T-helper 17 cell (primary cell): ENCODE measurements at places on chromosomes 12 and 14.

DNA sequence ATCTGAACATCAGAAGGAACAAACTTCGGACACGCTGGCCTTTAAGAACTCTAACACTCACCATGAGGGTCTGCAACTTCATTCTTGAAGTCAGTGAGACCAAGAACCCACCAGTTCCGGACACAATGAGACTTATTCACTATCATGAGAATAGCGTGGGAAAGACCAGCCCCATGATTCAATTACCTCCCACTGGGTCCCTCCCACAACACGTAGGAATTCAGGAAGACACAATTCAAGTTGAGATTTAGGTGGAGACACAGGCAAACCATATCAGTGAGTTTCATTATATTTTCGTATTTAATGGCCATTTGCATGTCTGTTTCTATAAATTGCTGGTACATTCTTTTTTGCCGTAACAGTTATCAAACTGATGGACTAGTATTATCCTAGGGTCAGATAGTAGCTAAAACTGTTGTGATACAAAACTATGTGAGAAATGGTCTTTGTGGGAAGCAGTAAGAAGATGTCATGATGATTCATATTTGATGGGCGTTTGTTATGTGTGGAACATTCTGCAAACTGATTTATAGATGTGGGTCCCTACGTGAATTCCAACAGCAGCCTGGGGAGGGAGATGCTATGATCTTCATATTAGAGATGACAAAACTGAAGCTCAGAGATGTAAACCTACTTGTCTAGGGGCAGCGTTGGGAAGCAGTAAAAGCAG is 282.4 kb upstream of the TMEM132C start:
- DNase-seq: no peak

DNA sequence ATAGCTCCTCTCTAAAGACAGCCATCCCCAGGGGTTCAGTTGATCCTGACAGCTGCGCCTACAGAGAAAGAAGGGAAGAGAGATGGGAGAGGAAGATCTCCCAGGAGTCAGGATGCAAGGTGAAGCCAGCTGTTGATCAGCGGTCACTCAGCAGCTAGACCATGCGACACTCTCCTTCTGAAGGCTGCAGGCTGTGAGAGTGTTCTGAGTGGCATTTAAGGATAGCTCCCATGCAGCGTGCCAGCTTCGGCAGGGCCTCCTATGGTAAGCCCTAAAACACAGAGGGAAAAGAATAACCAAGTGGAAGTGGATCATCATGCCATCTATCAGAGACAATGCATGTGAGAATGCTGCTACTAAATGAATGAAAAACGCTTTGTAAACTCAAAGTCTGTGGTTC is 197.9 kb upstream of the NUDT4 start:
- DNase-seq: no peak

DNA sequence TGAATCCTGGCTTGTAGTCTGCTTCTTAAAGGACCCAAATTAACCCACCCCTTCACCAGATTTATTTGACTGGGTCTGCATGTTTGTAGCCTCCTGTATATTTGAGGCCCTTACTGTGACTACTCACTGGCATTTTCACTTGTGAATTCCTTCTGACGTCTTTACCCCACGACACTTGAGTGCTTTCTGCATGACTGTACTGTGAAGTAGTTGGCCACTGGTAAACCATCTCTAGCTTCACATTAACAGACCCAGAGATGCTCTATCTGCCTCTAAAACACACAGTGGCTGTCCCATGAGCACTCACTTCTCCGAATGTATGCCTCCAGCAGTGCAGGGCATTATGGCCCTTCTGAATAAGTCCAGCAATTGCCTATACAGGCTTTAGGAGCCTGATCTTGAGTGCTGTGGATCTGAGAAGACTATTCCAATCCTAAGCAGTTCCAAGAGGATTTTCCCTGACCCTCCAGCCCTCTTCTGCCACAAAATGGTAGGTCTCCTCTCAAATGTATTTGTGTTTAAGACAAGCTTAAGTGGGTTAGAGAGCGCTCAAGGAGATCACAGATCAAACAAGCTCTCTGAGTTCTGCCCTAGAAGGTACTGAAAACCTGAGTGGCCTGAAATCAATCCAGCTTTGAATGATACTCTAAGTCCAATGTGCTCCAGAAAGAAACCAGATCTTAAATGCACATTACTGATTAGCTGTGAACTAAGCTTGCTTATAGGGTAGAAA is 534.7 kb downstream of the RPS29 start:
- DNase-seq: no peak

GRCh38 chr12:153080-153746 is 60.7 kb downstream of the SLC6A12 start:
- DNase-seq: no peak

- no peak for DNase-seq
Measured at GRCh38 chr12:55664826-55665225, 28.1 kb downstream of the OR10P1 start.

DNA sequence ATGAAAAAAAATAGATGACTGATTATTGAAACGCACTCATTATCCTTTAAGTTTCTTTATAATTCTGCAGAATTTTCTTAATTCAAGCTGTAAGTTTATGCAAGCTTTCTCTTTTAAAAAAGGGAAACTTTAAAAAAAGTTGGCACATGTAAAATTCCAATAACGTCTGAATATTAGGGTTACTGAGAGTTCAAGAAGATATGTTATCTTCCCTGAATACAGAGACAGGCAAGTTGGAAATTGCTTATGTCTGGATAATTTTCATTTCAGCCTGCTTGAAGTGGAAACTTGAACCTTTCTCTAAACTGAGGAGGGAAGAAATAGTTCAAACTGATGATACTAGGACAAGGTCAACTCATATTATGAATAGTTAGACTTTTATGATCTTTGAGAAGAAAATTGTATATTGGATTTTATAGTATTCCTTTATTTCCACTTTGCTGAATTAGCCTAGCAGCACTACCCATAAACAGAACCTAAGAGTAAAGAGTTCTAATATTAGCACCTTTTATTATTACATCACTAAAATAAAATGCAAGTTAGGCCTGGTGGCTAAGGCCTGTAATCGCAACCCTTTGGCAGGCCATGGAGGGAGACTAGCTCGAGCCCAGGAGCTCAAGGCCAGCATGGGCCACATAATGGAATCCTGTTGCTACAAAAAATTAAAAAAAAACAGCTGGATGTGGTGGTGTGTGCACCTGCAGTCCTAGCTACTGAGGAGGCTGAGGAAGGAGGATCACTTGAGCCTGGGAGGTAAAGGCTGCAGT is 288.0 kb downstream of the TRHDE start:
- DNase-seq: no peak

DNA sequence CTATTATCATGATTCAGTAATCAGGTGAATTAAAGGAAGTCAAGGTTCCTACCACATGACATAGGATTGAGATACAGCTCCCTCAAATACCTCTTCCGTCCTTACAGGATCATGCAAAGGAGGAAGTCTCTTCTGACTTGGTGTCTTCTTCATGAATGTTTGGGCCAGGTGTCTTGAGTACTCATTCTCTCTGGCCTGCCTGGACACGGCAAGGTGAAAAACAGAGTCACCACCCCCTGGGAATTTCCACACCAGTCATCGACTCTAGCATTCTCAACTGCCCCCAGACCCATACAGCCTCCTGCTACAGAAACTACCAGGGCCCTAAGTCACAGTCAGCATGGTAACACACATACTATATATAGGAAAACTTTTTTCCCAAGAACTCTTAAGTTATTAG is 44.9 kb upstream of the LTBP2 start:
- DNase-seq: no peak

DNA sequence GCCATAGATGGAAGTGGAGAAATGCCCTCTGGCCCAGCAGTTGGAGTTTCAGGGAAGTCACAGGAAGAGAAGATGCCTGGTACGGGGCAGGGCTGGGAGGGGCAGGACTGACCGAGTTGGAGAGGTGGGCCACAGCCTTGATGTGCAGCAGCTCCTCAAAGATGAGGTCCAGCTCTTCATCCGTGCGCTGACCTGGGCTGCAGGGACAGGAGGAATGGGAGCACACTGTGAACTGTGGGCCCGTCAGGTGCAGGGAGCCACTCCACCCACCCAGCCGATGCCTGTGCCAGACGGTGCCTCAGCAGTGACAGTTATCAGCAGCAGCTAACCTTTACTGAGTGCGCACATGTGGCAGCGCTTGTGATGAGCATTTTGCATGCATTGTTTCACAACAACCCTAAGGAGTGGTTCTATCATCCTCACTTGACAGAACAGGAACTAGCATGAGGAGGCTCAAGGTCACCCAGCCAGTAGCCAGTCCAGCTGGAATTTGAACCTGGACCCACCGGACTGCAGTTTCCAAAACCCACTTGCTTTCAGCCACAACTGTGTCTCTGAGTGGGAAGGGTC is 8.4 kb downstream of the RAPGEF3 start:
- no peak for DNase-seq

DNA sequence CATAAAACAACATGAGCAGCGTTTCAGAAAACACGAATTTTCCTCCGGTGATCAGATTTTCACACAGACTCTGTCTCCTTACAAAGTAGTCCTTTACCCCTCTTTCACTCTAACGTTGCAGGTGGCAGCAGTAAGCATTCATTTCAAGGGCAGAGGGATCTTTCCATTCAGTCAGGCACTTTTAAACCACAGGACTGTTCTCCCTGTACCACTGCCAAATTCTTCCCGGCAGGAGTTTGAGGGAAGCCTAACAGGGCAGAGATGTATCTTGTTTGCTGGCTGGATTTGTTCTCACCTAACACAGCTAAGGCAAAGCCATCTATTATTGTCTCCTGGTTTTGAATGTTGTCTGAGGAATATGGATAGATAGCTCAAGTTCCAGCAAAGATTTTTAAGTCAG is 1187.3 kb upstream of the SEL1L start:
- no peak for DNase-seq

DNA sequence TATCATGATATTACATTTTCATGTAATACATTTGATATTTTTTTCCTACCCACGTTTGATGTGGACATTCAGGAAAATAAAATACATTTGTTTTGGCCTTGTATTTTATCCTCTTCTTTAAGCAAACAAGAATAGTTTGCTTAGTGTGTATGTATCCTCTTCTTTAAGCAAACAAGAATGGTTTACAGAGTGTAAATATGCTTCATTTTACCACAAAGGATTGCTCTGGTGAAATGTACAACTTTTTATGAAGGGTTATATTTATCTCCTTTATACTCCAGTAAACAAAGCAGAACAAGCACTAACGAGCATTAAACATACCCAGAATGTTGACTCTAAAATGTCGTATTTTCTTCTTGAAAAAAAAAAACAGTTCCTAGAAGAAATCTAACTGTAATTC is 244.7 kb downstream of the KCNH5 start:
- no peak for DNase-seq

DNA sequence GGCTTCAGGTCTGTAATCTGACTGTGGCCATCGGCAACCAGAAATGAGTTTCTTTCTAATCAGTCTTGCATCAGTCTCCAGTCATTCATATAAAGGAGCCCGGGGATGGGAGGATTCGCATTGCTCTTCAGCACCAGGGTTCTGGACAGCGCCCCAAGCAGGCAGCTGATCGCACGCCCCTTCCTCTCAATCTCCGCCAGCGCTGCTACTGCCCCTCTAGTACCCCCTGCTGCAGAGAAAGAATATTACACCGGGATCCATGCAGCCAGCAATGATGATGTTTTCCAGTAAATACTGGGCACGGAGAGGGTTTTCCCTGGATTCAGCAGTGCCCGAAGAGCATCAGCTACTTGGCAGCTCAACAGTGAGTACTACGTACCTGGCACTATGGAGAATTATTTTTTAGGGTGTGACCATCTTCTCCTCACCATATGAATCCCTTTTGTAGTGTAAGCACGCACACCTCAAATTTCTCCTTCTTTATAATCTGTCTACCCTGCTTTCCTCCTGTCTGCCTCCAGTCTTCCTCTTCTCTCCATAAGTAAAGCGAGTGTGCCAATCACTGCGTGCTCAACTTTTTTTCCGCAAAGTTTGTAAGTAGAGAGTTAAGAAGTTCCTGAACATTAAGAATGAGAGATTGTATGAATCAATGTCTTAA is at the start of gene TPH2:
Gene TPH2 (plus strand): TSS at position 118 of the 658 bp plus-strand sequence. CDS start 142 bp downstream, at position 260.
- DNase-seq: no peak

DNA sequence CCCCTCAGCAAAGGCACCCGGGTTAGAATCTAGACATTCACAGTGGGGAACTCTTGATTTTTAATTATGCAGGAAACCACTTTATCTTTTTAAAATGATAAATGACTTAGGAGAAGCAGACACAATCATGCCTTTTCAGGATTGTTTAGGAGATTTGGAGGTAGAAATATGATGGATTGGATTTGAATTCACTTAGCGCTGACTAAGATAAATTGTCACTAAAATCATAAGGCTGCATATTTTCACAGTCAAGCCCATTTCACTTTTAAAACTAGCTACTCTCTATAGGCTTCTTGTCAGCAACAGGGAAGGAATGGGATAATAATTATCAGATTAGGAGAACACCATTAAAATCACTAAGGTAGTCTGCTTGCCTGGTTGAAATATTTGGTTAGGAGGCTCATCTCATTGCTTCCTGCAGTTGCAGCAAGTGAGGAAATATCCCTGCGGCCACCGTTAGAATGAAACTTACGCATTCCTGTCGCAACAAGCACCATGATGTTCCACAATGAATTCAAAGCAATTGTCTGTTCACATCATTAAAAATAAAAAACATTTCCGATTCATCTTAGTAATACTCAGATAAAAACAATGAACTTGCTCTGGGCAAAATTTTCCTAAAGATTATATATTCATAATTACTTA is 31.9 kb downstream of the DACT1 start:
- DNase-seq: no peak

DNA sequence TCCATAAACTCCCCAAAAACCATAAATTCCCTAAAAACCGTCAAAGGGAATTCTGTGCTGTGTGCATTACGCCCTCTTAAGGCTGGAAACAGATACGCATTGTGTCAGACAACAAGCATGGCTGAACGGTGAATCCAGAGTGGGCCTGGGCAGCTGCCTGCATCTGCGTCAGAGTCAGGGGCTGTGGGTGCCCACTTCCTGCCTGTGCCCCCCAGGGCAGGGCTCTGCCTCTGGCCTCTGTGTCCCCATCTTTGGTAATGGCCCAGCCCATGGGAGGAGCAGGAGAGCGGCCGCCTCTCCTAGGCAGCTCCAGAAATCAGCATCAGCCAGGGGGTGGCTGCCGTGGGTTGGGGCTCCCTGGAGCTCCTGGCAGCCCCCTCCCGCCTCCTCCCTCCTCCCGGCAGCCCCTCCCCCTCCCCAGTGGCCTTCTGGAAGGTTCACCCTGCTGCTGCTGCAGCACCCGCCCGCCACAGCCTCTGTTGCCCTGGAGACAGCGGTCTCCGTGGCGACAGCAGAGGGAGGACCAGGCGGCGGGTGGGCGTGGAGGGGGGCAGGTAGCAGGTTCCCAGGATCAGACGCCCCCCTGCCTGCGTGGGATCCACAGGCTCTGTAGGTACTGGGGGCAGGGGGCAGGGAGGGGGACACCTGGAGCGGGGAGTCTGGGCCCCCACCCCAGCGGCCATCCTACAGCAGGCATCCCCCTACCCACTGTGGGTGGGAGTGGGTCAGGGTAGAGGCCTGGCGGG is 5.9 kb downstream of the MMP17 start:
- no peak for DNase-seq

DNA sequence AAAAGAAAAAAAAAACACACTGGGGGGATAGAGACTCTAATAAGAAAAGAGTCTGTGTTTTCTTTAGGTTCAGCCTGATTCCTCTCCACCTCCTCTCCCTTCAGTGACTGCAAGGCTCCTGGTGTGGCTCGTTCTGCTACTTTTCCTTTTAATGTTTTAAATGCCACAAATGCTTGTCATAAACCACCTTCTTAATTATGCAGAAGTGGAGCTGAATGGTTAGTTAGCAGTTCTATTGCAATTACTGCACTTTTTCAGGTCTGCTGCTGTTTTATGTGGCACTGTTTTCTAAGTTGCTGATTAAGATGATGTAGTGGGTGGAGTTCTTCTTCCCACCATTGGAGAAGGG is 878.1 kb downstream of the DIO2 start:
- DNase-seq: no peak

- no peak for DNase-seq
Measured at GRCh38 chr12:19829100-19829853, 390.0 kb downstream of the AEBP2 start.

- DNase-seq: no peak
Measured at GRCh38 chr12:113471619-113472171, at the start of gene LHX5. Gene LHX5 (minus strand): TSS chr12:113471871. CDS start chr12:113471498, 373 bp downstream.
